Stimulated activated CD8-positive, alpha-beta memory T cell treated with anti-CD3 and anti-CD28 coated beads, Interleukin-4, amount 100 ng/mL, for 48 hours (primary cell): ENCODE measurements at places on chromosomes 16 and 17.

DNA sequence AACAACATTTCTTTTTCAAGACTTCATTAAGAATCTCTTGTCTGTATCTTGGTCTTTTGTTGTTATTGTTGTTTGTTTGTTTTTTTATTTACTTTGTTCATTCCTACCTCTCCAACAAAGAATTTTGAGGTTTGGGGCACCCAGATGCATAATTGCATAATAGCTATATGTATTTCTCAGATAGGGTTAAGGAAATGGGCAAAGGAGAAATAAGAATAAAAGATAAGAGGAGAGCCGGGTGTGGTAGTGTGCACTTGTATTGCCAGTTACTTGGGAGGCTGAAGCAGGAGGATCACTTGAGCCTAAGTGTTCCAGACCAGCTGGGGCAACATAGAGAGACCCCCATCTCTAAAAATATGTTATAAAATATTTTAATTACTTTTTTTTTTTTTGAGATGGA lies 30.5 kb downstream of the CDH1 start:
- no peak for DNase-seq

DNA sequence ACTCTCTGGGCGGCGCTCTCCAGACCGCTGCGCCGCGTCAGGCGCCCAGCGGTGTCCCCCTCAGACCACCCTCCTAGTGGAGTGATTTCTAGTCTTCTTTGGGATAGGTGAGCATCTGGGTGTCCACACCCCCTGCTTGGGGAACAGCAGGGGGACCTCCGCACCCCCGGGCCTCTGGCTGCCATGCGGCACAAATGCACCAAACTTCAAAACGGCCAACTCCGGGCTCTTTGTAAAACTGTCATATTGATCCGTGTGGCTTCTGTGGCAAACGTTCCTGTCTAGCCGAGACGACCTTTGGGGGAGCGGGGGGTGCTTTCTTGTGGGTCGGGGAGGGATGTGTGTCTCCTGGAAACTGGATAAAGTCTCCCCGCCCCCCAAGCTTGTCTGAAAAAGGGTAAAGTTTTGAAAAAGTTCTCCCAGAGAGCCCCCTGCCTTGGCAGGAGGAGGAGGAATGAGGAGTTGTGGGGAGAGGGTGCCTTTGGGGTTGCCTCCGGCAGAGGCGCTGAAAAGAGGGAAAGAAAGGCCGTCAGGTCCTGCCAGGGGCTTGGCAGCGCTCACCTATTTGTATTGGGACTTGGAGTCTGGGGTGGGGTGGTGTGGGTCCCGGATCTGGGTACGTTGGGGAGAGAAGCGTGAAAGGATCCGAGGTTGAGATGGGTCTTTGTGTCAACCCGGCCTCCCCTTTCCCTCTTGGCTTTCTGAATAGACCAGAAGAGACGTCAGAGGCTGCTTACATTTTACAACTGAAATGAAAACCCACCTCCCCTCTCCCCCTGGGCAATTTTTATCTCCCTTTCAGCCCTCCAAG lies 2.2 kb upstream of the CHD3 start:
- DNase-seq: peak; percentile 70

DNA sequence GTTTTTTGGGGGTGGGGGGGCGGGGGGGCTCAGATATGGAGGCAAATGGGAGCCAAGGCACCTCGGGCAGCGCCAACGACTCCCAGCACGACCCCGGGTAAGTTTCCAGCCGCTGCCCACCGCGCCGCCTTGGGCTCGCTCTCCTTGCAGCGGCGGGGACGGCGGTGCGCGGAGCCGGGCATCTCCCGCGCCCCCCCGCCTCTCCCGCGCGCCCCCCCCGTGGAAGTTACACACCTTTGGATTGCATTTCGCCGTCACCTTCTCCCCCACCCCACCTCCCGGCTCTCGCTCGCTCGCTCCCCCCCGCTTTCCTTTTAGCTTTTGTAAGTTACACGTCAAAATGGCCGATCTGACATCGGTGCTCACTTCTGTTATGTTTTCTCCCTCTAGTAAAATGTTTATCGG lies 387 bp downstream of the MSI2 start:
- peak; percentile 60 for DNase-seq

- peak; percentile 85 for DNase-seq
These were observed 17.7 kb downstream of the KSR1 start for GRCh38 chr17:27473748-27474609.

- DNase-seq: peak; percentile 58
These were observed 623 bp downstream of the E4F1 start for GRCh38 chr16:2223942-2224486.

- no peak for DNase-seq
These were observed 23.4 kb downstream of the MAPK8IP3 start for GRCh38 chr16:1729445-1729844.
